GM04503 (cell line): ENCODE measurements at places on chromosomes 13 and 19.
A peak's percentile ranks its signal among the peaks of the same experiment; 100 is the strongest.

- DNase-seq: no peak
Observed at GRCh38 chr13:48923376-48923775, 52.3 kb upstream of the FNDC3A start.

- DNase-seq: no peak
Observed at GRCh38 chr13:113029487-113030258, 60.7 kb downstream of the MCF2L start.

GRCh38 chr13:30400376-30400775 lies 21.9 kb upstream of the UBE2L5 start:
- DNase-seq: no peak

DNA sequence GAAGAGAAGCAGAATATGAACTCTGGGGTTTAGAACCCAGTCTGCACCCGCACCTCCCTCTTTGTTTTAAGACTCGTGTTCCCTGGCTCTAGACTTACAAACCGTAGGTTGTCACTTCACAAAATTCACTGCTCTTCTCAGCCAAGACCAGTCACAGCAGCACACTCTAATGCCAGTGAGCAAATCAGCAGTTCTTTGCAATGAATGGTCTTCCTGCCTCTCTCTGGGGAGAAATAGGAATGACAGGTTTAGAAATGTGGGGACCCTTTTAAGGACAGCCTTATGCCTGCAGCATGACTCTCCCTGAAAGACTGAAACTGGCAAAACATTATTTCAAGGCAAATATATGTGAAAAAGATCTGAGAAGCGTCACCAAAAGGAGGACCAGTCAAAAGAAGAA lies 156.9 kb downstream of the KCTD15 start:
- DNase-seq: no peak

- DNase-seq: no peak
Observed at GRCh38 chr19:30065680-30066606, 123.9 kb downstream of the URI1 start.

- DNase-seq: no peak
Observed at GRCh38 chr13:36673838-36674326, at the start of gene SERTM1. TSS of gene SERTM1 (plus strand) at chr13:36674020. CDS start at chr13:36695079, 21,059 bp downstream.

- DNase-seq: no peak
Observed at GRCh38 chr19:33841685-33842084, 45.0 kb downstream of the KCTD15 start.

DNA sequence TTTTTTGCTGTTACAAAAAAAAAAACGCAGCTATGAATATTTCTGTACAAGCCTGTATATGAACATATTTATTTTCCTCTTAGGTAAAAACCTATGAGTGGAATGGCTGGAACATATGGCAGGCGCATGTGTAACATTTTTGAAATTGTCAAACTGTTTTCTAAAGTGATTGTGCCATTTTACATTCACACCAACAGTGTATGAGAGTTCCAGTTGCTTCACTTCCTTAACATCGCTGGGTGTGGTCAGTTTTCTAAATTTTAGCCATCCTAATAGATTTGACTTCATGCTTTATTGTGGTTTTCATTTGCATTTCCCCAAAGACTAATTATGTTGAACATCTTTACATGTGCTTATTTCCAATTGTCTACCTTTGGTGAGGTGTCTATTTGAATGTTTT lies 306.8 kb downstream of the KCNRG start:
- DNase-seq: no peak

- DNase-seq: no peak
Observed at GRCh38 chr19:17685451-17686022, 2.6 kb downstream of the UNC13A start.

GRCh38 chr19:6587093-6587820 lies 3.7 kb downstream of the CD70 start:
- no peak for DNase-seq

DNA sequence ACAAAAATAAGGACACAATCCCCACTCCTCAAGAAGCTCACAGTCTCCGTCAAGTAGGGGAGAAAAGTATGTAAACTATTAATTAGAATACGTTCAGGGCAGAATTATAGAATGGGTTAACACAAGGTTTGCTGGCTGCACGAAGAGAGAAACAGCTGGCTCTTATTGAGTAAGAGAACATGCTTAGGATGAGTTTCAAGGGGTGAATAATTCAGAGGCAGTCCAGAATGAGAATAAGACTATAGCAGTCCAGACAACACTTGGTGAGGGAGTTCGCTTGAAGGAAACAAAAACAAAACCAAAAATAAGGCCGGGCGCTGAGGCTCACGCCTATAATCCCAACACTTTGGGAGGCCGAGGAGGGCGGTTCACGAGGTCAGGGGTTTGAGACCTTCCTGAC lies 61.9 kb downstream of the THSD1 start:
- no peak for DNase-seq

DNA sequence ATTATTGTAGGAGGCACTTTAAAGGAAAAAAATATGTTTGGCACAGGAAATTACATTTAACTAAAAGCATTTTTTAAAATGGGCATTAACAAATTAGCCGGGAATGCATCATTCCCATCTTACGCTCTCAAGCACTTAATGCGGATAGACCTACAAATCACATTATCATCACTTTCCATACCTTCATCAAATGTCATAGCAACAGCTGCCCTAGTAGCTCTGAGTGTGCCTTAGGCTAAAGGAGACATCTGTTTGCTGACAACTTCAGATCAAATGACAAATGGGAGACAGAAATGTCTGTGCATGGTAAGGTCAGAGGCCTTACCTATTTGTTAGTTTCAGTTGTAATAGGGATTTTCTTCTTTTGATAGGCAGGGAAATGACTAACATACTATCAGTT lies 773.2 kb upstream of the SLC10A2 start:
- DNase-seq: no peak

- no peak for DNase-seq
Observed at GRCh38 chr19:39086386-39086785, 2.2 kb downstream of the ACP7 start.

GRCh38 chr19:36093687-36094086 lies 17.3 kb upstream of the OVOL3 start:
- no peak for DNase-seq

GRCh38 chr13:36850790-36851438 lies 31.9 kb downstream of the RFXAP start:
- no peak for DNase-seq

DNA sequence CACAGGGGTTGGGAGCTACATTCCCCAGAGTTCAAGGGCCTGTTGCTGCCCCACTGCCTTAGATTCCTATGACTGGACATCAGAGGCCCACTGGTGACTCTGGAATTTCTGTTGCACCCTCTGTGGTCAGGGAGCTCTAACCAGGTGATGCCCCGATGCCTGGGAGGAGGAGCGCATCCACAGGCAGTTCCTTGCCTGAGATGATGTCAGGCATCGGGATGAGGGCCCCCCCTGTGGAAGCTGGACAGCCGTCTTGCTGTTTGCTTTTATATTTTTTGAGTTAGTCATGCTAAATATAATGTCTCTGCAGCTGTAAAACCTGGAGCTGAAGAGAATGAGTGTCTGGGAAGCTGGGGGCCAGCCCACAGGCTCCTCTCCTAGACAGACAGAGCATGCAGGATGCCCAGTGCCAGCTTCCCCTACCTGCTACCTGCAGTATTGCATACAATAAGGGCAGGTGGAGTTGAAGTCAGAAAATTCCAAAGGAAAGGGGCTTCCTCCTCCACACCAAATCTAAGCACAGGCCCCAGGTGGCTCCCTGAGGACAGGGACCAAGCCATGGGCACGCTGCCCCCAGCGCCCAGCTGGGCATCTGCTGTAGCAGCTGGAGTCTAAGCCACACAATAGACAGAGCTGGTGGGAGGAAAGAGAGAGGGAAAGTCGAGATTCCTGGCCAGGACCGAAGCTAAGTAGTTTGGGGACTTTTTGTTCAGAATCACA lies 16.2 kb downstream of the COL4A2 start:
- DNase-seq: peak; percentile 69

- DNase-seq: no peak
Observed at GRCh38 chr13:110228936-110229904, 77.7 kb downstream of the COL4A1 start.

GRCh38 chr13:21504379-21504778 lies 45.3 kb upstream of the ZDHHC20 start:
- DNase-seq: no peak

DNA sequence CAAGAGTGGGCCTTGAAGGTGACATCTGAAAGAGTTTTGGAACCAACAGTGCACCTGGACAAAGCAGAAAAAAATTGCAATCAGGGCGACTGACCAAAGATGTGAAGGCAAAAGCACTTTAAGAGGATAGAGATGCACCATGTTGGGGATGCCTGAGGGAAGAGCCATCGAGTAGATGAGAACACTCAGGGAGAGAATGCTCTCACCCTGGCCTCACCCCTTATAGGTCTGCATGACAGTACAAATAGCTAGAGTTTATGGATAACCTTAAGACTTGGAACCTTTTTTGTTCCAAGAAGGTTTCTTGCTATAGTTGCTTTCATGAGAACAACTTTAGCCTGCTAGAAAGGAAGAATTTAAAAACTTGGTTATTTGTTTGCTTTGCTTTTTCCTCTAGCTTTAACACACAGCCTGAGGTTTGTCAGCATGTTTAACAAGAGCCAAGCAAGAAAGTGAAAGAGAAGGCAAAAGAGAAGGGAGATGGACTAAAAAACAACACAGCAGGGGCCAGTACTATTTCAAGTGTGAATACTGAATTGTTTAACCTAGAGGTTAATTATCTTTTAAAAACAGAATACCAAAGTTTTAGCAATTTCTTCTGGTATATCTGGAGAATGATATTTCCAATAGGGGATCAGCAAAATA lies 418.9 kb downstream of the DIAPH3 start:
- no peak for DNase-seq

GRCh38 chr13:21616880-21617279 lies 12.9 kb upstream of the MICU2 start:
- no peak for DNase-seq

GRCh38 chr19:38255383-38256014 lies 675 bp downstream of the PPP1R14A start:
- no peak for DNase-seq

DNA sequence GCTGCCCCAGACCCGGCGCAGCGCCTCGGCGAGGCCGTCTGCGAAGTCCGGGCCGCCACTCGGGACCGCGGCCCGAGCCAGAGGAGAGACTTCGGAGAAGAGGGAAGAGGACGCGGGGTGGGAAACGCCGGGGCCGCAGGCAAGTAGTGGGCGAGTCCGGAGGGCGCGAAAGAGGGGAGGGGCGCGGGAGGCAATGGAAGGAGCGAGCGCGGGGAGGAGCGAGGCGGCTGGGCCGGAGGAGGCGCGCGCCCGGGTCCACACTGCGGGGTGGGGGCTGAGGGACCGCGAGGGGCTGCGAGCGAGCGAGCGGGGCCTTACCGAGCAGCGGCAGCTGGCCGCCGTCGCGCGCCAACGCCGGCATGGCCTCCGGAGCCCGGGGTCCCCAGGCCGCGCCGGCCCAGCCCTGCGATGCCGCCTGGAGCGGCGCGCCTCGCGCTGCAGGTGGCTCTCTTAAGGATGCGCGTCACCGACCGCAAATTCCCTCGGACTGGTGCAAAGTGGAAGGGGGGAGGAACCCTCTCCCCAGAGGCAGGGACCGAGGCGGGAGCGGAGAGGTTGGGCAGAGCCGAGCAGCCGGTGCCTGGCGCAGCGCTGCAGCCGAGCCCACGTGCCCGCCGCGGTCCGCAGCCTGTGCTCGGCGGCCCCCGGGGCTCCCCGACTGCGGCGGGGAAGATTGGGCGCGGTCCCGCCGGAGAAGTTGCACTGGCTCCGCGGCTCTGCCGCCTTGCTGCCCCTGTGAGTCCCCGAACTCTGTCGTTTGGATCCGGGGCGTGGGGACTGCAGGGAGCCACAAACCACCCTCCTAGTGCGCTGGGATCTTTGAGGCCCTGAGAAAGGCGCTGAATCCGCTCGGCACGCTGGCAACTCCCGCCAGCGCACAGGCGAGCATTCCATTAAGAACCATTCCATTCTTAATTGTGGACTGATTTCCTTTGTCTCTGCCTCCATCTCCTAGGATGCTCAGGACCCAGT lies at the start of gene FLT3:
TSS of gene FLT3 (minus strand) at position 427 of the 972 bp plus-strand sequence. CDS start at position 361, 66 bp downstream.
- no peak for DNase-seq

GRCh38 chr19:6003976-6004375 lies 26.0 kb upstream of the RANBP3 start:
- no peak for DNase-seq

DNA sequence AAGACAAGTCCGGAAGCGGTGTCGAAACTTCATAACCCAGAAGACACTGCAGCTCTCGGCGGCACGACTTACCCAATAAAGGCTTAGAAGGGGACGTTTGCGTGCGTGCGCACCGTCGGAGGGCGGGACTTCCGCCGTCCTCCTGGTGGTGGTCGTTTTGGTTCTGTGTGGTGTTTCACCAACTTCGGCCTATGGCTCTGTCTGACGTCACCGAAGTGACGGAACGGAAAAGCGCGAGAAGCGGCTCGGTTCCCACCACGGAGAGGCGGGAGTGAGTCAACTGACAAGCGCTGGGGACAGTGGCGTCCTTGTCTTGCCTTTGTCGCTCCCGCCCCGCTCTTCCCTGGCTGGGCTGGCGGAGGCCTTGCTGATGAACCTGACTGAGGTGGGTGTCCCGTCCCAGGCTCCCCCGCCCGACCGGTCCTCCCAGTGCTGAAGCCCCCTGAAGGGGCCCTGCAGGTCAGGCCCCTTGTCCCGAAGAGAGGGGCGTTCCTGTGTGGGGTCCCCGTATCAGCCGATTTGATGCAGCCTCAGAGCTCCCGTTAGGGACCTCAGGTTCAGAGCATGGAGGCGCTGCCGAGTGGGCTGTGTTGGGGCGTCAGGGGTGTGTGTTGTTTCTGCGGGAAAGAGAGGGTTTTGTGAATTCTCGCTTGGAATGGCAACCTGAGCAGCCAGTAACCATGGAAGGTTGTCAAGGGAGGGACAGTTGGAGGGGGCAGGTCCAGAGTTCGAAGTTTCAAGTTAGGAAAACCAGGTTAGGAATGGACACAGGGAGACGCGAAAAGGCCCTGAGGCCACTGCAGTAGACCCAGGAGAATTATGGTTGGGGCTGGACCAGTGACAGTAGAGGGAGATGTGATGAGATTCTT lies at the start of gene ZNF548:
TSS of gene ZNF548 (plus strand) at position 125 of the 869 bp plus-strand sequence. CDS start at position 371, 246 bp downstream.
- DNase-seq: peak; percentile 92

- DNase-seq: no peak
Observed at GRCh38 chr19:42295342-42295741, 6.6 kb upstream of the PRR19 start.

- DNase-seq: no peak
Observed at GRCh38 chr19:5130371-5131030, 161.6 kb downstream of the KDM4B start.

- DNase-seq: no peak
Observed at GRCh38 chr13:53214433-53214832, 185.8 kb downstream of the OLFM4 start.

DNA sequence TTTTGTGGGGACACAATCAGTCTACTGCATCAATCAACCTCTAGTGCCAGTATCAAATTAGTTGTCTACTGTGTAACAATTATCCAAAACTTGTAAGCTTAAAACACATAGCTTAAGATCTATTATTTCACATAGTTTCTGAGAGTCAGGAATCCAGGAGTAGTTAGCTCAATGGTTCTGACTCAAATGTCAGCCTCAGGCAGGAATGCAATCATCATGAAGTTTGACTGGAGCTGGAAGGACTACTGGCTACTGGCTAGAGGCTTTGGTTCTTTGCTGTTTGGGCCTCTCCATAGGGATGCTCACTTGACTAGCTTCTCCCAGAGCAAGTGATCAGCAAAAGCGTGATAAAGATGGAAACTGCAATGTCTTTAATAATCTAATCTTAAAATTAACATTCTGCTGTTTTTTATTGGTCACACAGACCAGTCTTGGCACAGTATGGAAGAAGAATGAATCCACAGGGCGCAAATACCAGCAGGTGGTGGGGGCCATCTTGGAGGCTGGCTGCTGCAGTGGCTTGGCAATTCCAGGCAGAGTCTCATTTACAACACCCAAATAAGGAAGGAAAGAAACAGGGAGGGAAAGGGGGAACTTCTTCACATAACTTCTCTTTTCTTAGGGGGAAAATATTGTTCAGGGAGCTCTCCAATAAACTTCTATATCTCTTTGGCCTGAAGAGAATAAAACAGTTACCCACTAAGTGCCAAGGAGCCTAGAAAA lies 15.7 kb downstream of the CAB39L start:
- DNase-seq: peak; percentile 6
